Subcutaneous adipose tissue (tissue), 4 donors: ENCODE measurements at places on chromosomes 1 and 21. TPM values are rescaled to one million over a fixed set of nuclear protein-coding genes. Genes with fewer than 3 reads are reported as not detected.

Gene AKR7A3
- total RNA-seq = 0.51 TPM

Gene DCST2
- total RNA-seq = not detected

Gene ZNF648
- total RNA-seq = not detected

Gene CORT
- not detected for total RNA-seq

Gene GLRX2
- 7.7 TPM for total RNA-seq

Gene SYT11
- 5.7 TPM for total RNA-seq

Gene TEX38
- total RNA-seq = not detected

Gene CFAP141
- total RNA-seq = not detected

Gene ILDR2
- total RNA-seq = not detected
